ENCODE measurements at places on chromosomes 11 and 22. TPM values are rescaled to one million over a fixed set of nuclear protein-coding genes. Genes with fewer than 3 reads are reported as not detected.
A peak's percentile ranks its signal among the peaks of the same experiment; 100 is the strongest.

- H3K4me3 ChIP-seq: no peak overlapping the region
- H3K36me3 ChIP-seq: no peaks in the 10 kb centered on the region
- peaks cover 7% of the 10 kb centered on the region for H3K4me1 ChIP-seq
- no peak overlapping the region for H3K27ac ChIP-seq
These were observed 134.8 kb downstream of the C11orf58 start for GRCh38 chr11:16873289-16873688.

- no peaks in the 10 kb centered on the region for H3K36me3 ChIP-seq
- H3K4me1 ChIP-seq: peaks cover 2% of the 10 kb centered on the region
- H3K27me3 ChIP-seq: peaks cover 5% of the 10 kb centered on the region
- H3K27ac ChIP-seq: no peak overlapping the region
- no peak overlapping the region for H3K4me3 ChIP-seq
These were observed 151.7 kb downstream of the SPON1 start for GRCh38 chr11:14114269-14114668.

DNA sequence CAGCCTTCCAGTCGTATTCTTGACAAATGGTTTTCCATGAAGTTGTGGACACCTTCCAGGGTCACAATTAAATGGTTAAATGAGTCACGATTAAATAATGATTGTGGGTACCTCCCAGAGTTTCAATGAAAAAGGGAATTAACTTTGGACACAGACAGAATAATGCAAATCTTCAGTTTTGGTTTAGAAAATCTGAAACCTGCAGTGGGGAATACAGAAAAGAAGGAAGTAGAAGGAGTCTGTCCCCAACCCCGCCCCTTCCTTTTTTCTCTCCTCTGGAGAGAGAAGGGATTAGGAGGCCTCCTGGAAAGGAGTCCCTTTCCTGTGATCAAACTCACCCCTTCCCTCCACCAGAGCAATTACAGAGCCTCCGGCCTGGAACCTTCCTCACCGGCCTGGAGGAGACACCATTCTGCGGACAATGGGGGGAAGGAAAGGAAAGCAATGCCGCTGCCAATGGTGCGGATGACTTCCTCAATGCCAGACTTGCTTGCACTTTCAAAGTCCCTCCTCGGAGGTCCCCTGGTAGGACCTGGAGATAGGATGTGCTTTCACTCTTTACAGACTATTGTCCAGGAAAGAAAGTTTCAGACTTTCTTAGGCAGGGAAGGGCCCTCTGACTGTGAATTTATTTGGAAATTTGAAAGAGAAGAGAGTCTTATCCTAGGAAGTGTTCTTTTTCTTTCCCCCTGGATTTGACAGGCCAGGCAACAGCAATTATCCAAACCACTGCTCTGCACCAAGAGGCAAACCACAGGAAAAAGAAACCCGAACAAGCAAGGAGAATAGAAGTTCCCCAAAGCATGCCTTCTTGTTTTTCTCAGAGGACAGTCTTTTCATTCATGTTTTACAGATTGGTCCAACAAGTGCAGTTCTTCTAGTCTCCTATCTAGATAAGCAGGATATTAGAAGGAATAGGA, 86.8 kb downstream of the PTPRJ start:
- no peaks in the 10 kb centered on the region for H3K27me3 ChIP-seq
- H3K27ac ChIP-seq: peak overlapping the region; percentile 45
- no peak for DNase-seq
- H3K36me3 ChIP-seq: peaks cover 43% of the 10 kb centered on the region
- H3K4me3 ChIP-seq: no peak overlapping the region

GRCh38 chr11:109016724-109017123, 351.9 kb downstream of the DDX10 start:
- H3K36me3 ChIP-seq: no peaks in the 10 kb centered on the region
- no peak for DNase-seq
- H3K27me3 ChIP-seq: no peaks in the 10 kb centered on the region
- no peak overlapping the region for H3K4me3 ChIP-seq
- no peak overlapping the region for H3K27ac ChIP-seq

Gene GAS2
- total RNA-seq: 2.0 TPM

Gene GUCD1
- 118 TPM for total RNA-seq
